ENCODE measurements at places on chromosomes 16 and 17.

- DNase-seq: no peak
These were observed 100.0 kb downstream of the METRNL start for GRCh38 chr17:83179374-83179773.

DNA sequence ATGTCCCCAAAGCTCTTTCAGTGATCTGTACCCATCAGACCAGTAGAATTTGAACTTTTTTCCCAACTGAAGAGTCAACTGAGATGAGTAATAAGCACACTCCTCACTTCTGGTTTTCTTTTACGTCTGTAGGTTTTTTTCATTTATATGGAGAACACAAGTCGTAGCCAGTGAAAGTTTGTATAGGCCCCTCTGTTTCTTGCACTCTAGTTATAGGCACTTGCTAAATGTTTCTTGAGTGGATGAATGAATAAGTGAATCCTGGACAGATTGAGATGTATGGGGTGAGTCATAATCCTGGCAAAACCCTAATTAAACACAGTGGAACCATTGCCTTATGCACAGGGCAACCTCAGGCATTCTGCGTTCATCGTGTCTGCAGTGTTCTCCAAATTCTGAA lies 193.7 kb upstream of the TBX2 start:
- no peak for DNase-seq

- peak; percentile 50 for DNase-seq
These were observed 80.4 kb downstream of the EFCAB5 start for GRCh38 chr17:30021708-30022317.

- DNase-seq: no peak
These were observed 78.0 kb downstream of the MGAT5B start for GRCh38 chr17:76946111-76946771.

DNA sequence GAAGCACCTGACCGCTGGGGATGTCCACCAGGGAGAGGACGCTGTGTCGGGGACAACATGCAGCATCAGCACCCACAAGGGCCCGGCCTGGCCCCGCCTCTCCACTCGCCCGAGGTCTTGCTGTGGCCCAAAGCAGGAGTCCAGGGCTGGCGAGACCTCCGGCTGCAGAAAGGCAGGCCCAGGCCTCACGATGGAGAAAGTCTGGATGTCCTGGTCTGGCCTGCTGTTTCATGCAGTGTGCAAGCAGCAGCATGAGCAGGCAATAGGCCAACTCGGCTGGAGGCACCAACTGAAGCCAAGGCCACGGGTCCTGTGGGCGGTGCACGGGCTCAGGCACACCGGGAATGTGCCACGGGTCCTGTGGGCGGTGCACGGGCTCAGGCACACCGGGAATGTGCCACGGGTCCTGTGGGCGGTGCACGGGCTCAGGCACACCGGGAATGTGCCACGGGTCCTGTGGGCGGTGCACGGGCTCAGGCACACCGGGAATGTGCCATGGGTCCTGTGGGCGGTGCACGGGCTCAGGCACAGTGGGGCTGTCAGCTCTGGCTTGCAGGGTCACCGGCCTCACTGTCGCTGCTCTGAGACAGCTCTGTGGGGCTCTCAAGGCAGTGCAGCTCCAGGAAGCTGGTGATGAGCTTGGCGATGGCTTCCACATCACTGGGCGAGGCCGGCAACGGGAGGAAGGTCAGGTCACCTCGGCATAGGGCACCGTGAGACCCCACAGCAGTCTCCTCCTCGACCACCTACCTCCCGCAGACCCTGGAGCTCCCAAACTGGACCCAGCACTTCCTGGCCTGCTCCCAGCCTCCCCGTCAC lies 6.9 kb downstream of the CYBC1 start:
- DNase-seq: no peak

GRCh38 chr16:19716183-19716582 lies 1.8 kb downstream of the KNOP1 start:
- DNase-seq: no peak

- DNase-seq: no peak
These were observed 18.4 kb downstream of the KDM8 start for GRCh38 chr16:27221576-27222248.

DNA sequence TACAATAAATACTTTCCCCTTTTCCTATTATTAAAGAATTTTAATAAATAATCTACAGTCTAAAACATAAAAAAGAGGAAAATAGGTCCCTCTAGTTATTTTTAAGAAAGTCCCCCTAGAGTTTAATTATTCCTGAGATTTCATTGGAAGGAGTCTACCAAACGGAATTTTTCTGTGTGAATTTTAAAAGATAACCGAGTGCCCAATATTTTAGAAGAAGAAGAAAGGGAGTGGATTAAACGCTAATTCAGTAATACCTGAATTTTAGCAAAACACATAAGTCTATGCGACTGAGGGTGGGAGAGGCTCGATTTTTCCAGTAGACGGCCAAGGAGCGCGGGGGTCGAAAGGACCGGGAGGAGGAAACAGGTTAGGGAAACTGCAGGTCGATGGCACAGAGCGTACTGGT lies 2.2 kb downstream of the HOXB2 start:
- DNase-seq: no peak

DNA sequence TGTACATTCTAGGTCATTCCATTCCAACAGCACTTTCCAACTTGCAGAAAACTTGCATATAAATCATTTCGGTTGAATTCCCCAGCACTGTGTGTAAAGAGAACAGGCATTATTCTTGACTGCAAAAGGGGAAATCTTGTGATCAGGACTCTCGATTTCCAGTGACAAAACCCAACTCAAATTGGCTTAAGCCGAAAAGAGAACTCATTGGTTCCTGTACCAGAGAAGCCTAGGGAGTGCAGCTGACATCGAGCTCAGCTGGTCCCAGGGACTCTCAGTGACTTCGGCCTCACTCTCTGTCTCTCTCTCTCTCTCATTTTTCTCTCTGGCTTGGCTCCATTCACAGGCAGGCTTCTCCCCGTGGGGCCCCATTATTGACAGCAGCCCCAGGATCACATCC lies 30.7 kb downstream of the CD300LF start:
- no peak for DNase-seq

DNA sequence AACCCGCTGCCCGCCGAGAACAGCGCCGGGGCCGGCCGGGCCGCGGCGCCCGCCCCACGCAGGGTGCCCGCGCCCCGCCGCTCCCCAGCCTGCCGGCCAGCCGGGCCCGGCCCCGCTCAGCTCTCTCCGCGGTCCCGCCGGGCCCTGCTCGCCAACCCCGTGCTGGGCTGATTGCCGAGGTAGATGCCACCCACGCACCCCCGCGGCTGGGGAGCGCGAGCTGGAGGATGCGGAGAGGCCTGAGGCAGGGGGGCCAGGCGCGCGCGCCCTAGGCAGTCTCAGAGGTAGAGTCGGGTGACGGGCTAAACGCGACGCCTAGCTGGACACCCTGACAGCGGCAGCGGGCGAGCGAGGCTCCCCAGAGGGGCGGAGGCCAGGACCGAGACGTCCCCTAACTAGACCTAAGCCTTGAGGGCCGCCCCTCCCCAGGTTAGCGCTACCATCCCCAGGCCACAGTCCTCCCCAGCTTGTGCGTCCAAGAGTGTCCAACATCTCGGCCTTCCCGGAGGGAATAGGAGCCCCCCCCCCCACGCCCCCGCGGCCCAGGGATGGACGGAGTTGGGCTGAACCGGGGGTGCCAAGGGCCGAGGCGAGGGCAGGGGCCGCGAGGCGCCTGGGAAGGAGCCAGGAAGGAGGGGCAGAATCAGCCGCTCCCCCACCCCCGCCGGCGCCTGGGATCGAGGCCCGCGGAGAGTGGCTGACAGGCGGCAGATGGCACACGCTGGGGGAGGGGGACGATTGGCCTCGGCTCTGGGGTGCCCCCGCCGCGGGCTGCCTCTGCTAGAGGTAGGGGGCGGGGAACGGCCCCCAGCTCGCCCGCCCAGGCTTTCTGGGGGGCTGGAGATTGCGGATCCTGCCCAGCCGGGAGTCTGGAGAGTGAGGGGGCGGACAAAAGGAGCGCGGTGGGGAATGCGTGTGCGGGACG lies 2.5 kb upstream of the ZNF423 start:
- no peak for DNase-seq

DNA sequence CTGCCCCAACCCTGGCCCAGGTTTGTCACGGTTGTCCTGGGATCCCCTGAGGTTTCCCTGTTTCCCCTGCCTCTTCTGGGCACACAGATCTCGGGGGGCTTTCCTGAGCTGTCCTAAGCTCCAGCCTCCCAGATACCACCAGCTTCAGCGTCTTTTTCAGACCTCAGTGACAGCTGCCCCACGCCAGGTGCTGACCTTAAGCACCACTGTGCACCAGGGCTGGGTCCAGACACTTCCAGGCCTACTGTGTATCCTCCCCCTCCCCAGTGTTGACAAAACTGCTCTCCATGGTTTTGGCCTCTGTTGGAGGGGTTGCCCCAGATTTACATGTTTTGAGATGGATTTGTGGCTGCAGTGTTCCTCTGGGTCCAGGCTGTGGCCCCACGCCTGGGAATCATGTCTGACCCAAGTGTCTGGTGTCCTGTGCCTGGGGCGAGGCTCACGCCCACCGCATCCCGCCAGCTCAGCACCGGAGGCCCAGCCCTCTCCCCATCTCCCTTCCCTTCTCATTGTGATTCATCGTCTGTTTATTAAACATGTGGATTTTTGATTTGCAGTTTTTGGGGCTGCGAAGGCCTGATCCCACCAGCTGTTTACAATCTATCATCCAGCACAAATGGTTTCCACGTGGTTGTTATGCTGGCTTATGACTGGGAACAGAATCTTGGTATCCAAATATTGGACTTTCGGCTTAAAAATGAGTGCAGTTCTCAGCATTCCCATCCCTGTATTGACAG lies 82.1 kb downstream of the METRNL start:
- DNase-seq: no peak

GRCh38 chr17:80101946-80102663 lies 724 bp downstream of the GAA start:
- DNase-seq: peak; percentile 63

DNA sequence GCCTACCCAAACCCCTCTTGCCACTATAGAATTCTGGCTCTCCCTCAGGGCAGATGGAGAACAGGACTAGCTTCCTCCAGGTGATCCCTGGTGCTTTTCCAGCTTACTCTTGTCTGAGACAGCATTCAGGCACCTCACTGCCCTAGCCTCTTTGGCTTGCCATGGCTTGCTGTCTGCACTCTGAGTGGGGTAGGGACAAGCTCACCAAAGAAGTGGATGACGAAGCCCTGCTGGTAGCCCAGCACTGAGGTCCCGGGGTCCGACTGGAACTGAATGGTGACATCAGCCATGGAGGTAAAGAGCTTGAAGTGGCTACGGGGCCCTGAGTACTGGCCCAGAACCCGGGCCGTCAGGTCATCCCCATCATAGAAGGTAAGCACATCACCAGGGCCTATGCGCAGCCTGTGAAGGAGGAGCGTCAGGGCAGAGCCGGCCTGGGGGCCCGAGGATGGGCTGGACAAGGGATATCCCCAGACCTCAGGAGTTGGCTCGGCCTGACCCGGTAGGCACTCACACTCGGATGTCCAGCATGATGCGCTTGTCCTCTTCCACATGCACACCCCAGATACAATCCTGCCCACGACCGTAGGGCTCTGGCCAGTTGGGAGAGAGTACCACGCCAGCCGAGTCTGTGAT lies 7.6 kb upstream of the PHF12 start:
- no peak for DNase-seq

DNA sequence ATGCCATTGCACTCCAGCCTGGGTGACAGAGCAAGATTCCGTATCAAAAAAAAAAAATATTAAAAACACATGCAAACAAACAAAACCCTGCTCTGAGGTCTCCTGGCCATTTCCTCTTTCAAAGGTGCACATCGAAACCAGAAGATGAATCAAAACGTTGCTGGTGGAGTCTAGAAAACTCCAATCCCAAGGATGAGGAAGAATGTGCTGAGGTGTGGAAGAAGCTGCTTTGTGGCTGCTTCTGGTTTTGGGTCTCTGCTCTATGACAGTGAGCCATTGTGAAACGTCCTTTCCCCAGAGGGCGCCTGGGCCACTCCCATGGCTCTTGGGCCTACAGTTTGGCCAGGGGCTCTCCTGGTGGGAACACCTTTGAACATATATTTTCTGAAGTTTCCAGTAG lies 112.6 kb downstream of the IRF8 start:
- DNase-seq: no peak

DNA sequence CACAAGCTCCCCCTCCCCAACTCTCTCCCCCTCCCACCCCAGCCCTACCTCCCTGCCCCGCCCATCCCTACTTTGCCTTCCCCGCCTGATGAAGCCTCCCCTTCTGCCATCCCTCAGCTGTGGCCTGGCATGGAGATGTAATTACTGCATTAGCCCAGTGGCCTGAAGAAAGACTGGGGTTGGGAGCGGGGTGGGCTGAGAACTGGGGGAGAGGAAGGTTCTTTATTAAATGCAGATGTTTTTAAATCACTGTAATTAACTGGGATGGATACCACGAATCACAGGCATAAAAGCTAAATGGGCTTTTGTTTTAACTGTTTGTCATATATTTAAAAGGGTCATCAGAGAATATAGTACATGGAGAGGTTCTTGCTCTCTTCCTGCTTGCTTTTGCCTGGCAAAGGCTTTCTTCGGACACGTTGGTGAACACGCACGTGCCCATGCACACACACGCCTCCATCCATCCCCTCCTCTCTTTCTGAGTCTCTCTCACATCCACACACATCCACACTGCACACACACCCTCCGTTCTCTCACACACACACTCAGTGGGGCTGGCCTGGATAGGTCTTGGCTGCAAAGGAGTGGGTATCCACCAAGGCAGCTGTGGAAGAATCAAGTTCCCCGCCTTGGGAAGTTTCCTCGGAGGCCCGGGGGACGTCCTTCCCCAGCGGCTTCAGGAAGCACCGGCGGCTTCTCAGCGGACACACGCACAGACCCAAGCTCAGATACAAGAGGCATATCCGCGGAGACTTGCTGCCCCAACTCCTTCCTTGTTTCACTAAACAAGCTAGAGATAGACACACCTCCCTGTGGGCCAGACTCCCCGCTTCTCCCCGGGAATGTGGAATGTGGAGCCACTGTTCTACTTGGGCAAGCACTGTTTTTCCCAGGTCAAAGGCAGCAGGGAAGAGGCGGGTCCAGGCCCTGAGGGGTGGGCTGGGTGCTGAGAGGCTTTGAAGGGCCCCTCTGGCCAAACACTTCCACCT lies 27.4 kb upstream of the TNRC6C start:
- DNase-seq: no peak

GRCh38 chr16:24906199-24906808 lies 60.5 kb downstream of the SLC5A11 start:
- DNase-seq: peak; percentile 32

- no peak for DNase-seq
These were observed 27.0 kb downstream of the ADGRG5 start for GRCh38 chr16:57569306-57569946.

- DNase-seq: no peak
These were observed 49.8 kb downstream of the BRD7 start for GRCh38 chr16:50318796-50319578.

DNA sequence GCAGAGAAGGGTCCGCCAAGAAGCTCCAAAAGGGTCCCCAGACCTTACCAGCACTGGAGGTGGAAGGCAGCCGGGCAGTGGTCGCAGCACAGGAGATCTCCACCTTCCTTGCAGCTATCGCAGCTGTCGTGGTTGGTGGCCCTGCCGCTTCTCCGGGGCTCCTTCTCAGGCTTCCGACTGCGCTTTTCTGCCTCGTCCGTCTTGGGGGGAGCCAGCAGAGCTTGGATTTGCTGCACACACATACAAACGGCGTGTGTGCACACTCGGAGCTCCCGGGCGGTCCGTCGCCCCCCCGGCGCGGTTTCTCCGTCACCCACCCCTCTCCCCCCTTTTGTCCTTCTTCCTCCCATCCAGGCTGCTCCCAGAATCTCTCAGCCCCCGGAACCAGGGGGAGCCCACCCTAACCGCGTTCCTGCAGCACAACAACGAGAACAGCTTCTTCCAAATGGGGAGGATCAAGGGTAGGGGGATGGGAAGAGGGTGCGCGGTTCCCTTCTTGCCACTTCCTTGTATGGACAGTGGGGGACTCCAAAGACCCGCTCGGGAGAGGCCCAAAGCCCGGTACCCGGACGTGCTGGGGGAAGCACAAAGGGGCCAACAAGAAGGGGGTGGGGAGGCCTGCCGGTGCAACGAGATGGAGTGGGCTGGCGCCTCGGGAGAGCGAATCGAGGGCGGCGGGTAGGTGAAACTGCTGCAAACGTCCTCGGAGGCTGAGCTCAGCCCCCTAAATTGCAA lies 1.1 kb downstream of the PHF12 start:
- peak; percentile 71 for DNase-seq
